ENCODE measurements at places on chromosomes 11 and 22.

DNA sequence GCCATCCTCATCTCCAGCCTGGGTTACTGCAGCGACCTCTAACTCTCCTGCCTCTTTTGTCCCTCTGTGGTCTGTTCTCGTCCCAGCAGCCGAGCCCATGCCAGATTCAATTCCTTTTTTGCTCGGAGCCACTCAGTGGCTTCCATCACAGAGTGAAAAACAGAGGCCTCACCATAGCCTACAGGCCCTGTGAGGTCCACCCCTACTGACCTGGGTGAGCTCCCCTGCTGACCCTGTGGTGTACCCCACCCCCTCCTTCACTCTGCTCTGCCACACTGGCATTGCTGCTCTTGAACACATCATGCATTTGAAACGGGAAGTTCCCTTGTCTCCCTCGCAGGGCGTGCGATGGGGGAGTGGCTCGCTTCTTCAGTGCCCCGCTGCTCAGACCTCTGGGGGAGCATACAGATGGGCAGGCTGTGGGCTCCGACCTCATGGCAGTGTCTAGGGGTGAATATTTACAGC lies 2.1 kb downstream of the AIP start:
- peak; percentile 60 for DNase-seq

GRCh38 chr22:38107692-38108515 lies 2.6 kb downstream of the BAIAP2L2 start:
- DNase-seq = no peak

- DNase-seq = no peak
These were observed 8.7 kb upstream of the DAGLA start for GRCh38 chr11:61671527-61671926.

DNA sequence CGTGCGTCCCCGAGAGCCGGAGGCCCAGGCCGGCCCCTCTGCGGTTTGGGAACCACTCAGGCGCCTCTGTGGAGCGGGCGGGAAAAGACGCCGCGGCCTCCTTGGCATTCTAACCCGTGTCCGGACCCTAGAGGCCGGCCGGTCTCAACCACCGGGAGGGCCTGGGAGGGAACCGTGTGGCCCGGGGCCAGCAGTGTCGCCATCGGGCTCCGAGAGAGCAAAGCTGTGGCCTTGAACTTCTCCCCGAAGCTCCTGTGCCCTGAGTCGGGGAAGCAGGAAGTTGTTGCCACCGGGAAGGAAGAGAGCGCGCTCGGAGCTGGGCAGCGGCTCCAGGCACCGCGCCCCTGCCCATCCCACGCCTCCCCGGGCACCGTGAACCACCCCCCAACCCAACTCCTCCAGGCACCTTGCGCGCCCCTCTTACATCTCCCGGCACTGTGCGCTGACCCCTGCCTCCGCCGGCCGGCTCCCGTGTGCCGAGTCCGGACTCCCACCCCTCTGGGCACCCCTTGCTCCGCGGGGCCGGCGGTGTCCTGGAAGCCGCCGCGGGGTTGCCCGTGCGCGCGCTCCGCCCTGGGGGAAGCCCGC lies 80.0 kb upstream of the PPARA start:
- no peak for DNase-seq

- DNase-seq = no peak
These were observed 104.0 kb downstream of the ARHGAP42 start for GRCh38 chr11:100791103-100791502.

- DNase-seq = no peak
These were observed 50.6 kb upstream of the MN1 start for GRCh38 chr22:27851974-27852746.

GRCh38 chr11:10359171-10359570 lies 54.3 kb downstream of the ADM start:
- DNase-seq = no peak

- no peak for DNase-seq
These were observed 4.1 kb downstream of the NHERF4 start for GRCh38 chr11:119189393-119189792.

DNA sequence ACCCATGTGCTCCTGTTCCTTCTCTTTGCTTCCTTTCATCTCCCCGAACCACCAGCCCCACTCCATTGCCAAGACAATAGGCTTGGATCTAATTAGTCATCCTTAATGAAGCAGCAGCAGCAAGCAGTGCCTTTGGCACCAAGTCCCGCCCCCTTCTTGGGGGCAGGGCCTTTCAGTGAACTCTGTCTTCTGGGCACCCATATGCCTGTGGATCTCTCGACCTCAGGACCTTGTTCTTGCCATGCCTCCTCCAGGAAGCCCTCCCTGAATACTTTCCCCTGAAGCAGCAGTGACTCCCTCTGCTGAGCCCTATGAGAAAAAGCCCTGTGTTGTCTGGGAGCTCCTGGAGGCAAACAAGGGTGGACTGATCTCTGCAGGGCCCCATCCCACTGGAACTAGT lies 32.1 kb downstream of the ARHGEF17 start:
- DNase-seq = no peak

GRCh38 chr11:73204711-73205121 lies 13.4 kb upstream of the P2RY2 start:
- no peak for DNase-seq

DNA sequence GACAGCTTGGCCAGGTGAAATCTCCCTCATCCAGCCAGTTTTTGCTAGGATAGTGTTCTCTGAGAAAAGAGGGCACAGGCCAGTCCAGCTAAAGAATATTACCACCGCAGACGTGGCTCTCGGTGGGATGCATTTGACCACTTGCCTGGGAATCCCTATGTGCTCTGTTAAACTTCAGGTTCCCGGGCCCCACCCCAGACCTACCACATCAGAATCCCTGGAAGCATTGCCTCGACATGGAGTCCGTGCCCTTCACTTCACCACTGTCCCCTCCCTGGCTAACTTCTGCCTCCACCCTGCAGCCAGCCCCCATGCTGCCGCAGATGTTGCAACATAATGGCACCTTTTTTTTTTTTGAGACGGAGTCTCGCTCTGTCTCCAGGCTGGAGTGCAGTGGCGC lies 56.9 kb upstream of the EMID1 start:
- no peak for DNase-seq

- DNase-seq = no peak
These were observed 129.9 kb upstream of the B3GAT1 start for GRCh38 chr11:134541951-134542350.

- no peak for DNase-seq
These were observed 70.0 kb downstream of the NAT10 start for GRCh38 chr11:34175284-34176019.

GRCh38 chr11:125402435-125402834 lies 93.6 kb downstream of the FEZ1 start:
- no peak for DNase-seq

DNA sequence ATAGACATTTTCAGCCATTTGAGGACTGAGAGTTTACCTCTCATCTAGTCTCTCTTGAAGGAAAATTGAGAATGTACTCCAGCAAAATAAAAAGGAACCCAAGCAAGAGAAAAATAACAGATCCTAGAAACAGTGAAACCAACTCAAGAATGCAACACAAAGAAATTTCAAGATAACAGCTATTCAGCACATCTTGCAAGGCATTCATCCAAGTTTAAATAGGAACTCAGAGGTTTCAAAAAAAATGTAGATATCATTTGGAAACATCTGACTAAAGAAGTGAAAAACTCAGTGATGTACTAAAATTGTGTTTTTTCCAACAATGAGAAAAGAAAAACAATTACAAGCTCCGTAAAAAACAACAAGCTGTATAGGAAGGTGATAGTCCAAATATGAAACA lies 76.4 kb downstream of the TMEM135 start:
- DNase-seq = no peak

GRCh38 chr11:819129-819931 lies 616 bp downstream of the PNPLA2 start:
- DNase-seq = peak; percentile 91

DNA sequence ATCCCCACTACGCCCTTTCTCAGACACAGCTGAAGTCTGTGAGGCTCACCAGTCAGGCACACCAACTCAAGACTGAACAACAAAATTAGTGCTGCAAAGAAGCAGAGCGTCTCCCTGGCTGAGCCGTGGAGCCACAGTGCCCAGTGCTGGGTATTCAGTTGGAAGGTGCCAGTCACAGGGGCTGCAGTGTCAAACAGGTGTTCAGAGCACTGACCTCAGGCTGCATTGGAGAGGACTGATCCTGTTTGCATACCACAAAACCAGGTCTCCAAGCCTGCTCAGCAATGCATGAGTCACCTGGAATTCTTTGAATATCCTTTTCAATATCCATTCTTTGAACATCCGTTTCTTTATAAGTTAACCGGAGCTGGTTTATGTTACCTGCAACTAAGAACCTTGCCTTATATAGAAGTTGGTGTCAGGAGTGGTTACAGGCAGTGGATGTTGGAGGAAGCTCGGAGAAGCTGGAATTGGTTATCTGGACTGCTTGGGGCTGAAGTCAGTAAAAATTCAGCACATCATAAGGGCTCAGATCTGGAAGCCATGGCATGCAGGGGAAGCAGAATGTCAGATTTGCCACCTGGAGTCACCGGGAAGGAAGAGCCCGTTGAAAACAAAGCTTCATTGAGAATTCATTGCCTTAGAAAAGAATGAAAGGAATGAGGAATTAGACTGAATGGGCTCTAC lies 30.3 kb downstream of the PDGFB start:
- DNase-seq = no peak

DNA sequence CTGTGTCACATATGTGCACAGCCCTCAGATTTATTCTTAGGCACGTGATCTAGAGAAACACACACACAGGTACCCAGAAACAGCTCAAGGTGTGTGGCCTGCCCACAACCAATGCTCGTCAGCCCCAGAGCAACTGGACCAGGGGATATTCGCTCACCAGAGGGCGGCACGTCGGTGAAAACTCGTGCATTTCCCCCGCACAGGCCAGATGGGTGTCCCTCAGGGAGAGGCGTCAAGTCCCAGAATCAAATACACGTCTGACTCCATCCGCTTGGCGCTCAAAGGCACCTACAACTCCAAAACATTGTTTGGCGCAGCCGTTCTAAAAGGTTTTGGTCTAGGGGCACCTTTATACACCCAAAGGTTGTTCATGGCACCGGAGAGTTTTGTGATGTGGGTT lies 429.0 kb downstream of the BRD1 start:
- DNase-seq = no peak

DNA sequence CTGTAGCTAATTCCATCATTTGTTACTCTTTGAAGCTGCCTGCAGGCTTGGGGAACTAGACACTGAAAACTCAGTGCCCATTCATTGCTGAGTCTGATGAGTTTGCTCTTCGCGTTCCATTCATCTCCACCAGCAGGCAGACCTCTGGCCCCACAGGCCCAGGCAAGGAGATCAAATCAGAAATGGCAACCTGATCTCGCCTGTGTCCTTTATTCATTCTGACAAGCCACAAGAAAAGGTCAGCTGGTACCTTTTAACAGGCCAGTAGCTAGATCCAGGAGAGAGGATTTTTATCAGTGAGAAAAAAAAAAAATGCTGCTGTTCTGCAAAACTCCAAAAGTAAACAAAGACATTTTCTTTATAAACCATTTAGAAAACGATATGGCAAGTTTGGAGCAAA lies 742.5 kb downstream of the ETS1 start:
- no peak for DNase-seq

DNA sequence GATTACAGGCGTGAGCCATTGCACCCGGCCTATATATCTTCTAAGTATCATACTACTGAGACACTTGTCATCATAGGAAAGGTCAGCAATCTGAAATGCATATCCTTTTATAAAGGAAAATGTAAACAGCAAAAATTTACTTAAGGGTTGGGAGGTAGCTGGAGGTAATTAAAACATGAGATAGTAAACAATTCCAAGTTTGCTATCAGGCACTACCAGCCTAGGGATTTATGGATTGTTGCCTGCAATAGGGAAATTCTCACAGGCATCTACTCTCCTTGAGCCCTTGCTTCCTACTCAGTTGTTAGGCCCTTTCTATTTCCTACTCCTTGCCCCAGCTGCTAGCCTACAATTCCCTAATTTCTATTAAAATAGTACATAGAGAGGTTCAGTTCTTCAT lies 16.1 kb downstream of the PGR start:
- no peak for DNase-seq

GRCh38 chr11:28049338-28050216 lies 58.4 kb downstream of the KIF18A start:
- no peak for DNase-seq

- no peak for DNase-seq
These were observed 40.4 kb upstream of the AKIP1 start for GRCh38 chr11:8870411-8871170.

GRCh38 chr11:69497221-69497787 lies 15.8 kb downstream of the LINC01488 start:
- no peak for DNase-seq

DNA sequence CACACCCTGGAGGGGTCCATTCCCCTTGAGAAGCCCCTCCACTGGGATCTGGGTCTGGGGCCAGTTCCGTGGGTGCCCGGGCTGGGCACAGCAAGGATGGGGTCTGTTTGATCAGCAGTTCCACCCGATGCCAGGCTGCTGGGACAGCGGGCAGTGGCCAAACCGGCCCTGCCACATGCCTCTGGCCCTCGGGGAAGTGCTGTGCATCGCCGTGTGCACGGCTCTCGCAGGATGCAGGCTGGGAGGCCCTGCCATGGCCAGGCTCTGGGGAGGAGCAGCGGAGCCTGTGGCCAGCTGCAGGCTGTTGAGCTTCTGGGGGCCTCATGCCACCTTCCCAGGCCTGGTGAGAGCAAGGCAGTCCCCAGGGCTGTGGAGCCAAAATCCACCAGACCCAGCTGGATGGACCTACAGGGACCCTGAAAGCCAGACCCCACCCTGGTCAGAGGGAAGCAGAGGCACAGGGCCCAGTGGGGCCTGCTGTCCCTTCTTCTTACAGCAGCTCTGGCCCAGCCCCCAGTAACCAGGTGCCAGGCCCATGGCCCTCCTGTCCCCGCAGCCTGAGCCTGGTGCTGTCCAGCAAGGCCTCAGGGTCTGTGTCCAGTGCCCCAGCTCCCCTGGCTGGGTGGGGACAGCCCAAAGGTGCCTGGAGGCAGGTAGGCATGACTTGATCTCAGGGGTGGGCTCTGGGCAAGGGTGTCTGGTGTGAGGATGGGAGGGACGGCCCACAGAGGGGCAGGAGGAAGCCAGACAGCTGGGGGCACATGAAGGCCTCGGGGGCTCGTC lies 57.3 kb downstream of the WNT7B start:
- DNase-seq = no peak

DNA sequence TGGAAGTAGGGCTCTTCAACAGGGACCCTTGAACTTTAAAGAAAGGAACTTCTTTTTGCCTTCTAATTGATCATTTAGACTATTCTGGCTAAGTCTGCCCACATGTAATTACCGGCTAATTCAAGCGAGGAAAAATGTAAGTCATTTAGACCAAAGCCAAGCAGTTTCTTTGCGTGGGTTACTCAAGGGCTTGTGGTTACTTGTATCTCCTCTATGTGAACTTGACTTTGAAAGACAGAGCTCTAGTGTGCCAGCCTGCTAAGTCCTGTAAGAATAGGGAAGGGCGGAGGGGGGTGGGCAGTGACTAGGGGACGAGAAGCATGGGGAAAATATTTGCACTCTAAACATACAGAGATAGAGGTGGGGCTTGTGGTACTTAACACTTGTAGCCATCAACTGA lies 145.2 kb upstream of the TEAD1 start:
- DNase-seq = no peak

DNA sequence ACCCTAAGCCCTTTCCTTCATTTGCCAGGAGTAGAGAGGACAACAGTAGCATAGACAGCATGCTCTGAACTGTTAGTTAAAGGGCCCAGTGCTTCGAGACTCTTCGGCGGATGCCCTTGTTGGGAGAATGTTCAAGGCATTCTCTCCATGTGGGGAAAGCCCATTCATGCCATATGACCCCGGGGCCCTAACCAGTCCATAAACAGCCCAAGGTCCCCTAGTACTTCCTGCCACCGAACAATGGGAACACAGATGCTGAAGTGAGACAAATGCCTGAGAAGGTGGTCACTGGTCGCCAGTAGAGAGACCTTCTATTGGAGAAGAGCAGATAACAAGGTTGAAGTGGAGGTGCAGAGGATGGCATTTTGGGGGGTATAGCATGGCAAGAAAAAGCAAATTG lies 80.7 kb downstream of the FLI1 start:
- DNase-seq = no peak

GRCh38 chr11:1224491-1225385 lies 1.9 kb downstream of the MUC5B start:
- DNase-seq = no peak
